ENCODE measurements at places on chromosomes 2 and 18. TPM values are rescaled to one million over a fixed set of nuclear protein-coding genes. Genes with fewer than 3 reads are reported as not detected.

- peak; percentile 42 for DNase-seq
Observed at GRCh38 chr2:117917223-117917917, 96.5 kb downstream of the CCDC93 start.

DNA sequence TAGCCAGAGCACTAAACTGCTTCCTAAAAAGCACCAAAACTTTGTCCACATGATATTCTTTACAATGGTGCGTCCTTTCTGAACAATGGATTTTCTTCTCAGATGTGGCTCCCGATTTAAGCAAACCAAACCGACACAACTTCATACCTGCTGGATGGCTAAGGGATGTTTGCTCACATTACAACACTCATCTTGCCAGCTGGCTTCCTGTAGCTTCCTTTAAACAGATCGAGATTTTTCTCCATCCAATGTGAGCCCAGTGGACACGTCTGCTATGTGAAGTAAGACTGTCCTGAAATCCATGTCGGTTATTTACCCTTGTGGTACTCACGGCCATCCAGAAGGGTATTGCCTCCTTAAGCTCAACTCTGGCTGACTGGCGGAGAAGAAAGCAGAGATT, 126.5 kb downstream of the MAPK4 start:
- DNase-seq, result no peak

DNA sequence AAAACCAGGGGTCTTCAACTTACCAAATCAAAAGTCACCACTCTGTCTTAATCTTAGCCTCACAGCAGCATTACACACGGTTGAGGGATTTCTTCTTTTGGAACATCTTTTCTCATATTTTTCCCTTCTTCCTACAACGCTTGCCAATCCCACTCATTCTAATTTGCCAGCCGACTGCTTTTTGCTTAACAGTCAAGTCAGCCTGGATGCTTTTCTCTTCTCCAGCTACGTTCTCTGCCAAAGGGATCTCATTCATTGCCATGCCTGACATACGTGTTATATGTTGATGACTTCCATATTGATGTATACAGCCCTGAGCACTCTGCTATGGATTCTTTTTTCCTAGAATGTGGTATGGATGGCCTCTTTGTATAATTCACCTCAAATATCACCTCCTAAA, 37.3 kb downstream of the CDH19 start:
- DNase-seq, result no peak

- DNase-seq, result no peak
Observed at GRCh38 chr18:74256190-74256589, 35.6 kb downstream of the CYB5A start.

- no peak for DNase-seq
Observed at GRCh38 chr2:200763422-200763821, 48.3 kb upstream of the BZW1 start.

DNA sequence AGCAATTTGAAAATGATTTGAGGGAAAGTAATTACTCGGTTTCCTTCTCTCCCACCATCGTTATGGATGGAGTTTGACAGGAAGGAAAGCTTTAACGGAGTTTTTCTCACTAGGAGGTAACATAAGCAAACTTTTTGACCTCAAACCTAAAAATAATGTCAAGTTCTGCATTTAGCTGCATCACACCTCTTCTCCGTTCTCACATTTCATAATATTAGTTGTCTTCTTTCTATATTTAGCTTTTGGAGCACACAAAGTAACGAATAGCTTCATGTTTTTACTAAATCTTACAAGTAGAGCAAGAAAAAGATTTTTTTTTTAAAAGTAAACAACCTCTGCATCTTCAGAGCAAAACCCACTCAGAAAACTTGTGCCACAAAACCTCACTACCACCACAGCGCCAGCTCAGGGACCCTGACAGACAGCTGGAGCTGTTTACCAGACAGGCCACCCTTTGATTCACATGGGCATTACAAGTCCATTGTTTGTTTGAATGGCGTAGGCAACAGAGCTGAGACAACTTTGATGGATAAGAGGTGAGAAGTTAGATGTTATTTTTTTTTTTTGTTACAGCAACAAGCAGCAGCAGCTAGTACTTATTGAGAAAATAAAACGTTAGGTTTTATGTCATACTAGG, 21.9 kb upstream of the ICOS start:
- DNase-seq, result no peak

DNA sequence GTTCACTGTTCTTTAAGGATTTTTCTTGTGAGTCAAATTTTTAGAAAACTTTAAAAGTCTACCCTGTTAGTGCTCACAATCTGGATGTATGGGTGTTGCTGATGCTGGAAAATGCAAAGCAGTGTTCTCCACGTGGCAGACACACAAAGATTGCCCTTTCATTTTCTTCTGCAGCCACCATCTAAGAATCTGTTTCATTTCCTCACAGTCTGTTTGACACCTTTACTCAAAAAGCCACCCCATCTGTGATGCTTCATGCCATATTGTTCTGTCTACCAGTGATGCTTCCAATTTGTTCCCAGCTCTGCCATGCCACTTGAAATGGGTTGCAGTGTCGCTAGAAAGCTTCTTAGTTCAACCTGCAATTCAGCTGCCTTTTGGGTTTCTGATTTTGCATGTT, 464.2 kb upstream of the UBE2E3 start:
- DNase-seq, result no peak

- DNase-seq, result peak; percentile 6
Observed at GRCh38 chr2:187499941-187500532, 52.0 kb upstream of the CALCRL start.

- DNase-seq, result no peak
Observed at GRCh38 chr2:203631068-203631757, 75.2 kb upstream of the CD28 start.

Gene HOXD10
- not detected for total RNA-seq

DNA sequence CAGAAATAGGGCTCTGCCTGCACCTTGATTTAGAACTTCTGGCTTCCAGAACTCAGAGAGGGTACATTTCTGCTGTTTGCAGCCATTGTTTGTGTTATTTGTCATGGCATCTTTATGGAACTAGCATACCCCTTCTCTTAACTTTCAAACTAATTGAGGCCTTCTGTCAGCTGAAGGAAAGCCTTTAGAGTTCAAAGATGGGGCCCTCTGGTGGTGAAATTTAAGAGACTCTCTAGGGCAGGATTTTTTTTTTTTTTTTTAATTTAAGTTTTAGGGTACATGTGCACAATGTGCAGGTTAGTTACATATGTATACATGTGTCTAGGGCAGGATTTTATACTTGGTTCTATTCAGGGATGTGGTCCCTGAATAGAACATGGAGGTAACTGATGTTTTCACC, 260.6 kb upstream of the LINC00305 start:
- DNase-seq, result no peak

DNA sequence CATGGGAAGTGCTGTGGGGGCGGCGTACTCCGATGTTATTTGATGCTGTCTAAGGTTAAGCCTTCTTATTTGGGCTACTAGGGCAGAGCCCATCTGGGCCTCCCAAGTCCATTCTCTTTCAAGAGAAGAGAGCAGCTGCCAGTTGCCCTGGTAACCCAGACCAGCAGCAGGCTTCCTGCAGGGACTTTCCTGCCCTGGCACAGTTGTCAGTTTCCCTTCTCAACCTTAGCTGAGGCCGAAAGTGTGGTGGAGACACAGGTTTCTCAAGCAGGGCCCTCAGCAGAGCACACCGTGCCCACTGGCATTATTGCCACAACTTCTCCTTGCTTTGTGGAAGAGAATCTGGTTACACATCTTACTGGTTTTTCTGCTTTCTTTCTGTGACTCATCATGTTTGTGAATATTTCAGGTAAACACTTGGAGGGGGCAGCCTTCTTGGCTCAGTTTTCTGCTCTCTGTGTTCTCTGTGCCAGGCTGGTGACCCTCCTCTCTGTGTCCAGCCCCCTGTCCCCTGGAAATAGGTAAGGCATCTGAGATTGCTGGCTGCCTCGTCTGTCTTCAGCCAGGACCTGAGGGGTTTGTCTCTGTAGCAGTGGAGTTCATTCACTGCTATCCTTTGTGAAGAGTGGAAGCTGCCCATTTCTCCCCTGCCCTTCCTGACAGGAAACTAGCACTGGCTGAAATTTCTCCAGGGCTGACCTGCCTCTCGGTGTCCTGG, 111.0 kb downstream of the B3GNT2 start:
- DNase-seq, result no peak

Gene MC4R
- 0.03 TPM for total RNA-seq

Gene ADCYAP1
- not detected for total RNA-seq

- no peak for DNase-seq
Observed at GRCh38 chr2:7803515-7803914, 878.3 kb upstream of the ID2 start.

DNA sequence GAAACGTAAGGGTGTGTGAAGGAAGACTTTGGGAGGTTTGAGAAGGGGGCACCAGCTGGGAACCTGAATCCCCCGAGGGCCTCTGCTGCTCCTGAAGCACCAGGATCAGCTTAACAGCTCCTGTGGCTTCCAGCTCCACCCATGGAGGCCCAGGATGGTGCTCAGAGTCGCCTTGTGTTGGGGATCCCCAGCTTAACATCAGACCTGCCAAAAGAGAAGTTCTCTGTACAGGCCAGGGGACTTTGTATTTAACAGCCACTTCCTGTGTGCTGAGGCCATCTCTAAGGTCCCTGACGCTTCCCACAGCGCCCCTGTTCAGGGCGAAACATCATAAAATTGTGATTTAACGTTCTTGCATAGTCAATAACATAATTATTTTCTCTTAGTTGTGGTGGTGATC, 77.5 kb downstream of the NCK2 start:
- no peak for DNase-seq

DNA sequence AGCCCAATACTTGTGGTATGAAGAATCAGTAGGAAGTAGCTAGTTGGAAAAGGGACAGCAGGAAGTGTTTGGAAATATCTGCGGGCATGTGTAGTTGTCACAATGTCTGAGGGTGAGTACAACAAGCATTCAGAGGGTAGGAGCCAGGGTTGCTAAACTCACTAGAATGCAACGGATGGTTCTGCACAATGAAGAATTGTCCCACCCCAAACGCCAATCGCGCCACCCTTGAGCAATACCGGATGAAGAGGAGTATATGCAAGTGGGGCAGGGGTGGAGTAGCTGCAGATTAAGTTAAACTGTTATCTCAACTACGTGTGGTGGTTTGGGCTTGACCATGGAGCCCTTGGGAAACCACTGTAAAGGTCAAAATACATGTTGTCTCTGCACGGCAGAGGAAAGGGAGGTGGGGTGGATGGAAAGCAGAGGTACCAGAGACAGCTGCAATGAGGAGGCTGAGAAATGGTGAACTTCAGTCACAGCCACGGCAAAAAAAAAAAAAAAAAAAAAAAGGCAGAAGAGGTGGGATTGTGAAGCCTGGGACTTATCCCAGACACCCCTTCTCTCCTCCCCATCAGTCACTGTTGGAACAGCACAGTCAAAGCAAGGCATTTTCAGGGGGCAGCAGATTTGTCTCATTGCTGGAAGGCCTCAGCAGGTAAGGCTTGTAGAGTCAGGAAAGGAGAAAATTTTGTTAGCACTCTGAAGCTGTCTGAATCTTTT, 5.2 kb downstream of the CCL20 start:
- no peak for DNase-seq
